ENCODE measurements at places on chromosomes 5 and 9.
A peak's percentile ranks its signal among the peaks of the same experiment; 100 is the strongest.

- H3K36me3 ChIP-seq: no peaks in the 10 kb centered on the region
- H3K27me3 ChIP-seq: no peaks in the 10 kb centered on the region
- peak overlapping the region; percentile 74 for H3K27ac ChIP-seq
- H3K4me3 ChIP-seq: no peak overlapping the region
- peaks cover 23% of the 10 kb centered on the region for H3K4me1 ChIP-seq
Measured at GRCh38 chr9:112034216-112034611, 137.6 kb downstream of the UGCG start.

- H3K4me1 ChIP-seq: no peaks in the 10 kb centered on the region
- DNase-seq: no peak
- H3K4me3 ChIP-seq: no peak overlapping the region
Measured at GRCh38 chr5:158265931-158266700, 407.2 kb upstream of the CLINT1 start.

DNA sequence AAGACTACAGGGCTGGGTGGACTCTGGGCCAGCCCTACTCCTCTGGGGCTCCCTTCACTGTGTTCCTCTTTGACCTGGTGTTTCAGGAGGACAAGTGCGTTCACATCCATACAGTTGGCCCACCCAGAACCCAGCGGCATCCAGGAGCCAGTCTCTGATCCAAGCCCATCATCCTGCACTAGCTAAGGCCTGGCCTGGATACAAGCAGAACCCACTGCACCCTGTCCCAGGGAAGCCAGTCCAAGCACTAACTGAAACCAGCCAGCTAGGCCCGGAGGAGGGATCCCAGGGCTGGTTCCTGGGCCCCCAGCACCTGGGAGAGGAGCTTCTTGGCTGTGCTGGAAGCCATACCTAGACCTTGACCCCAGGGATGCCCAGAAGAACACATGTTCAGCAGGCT is 4.1 kb upstream of the GBGT1 start:
- DNase-seq: no peak
- no peak overlapping the region for H3K4me3 ChIP-seq
- H3K27ac ChIP-seq: peak overlapping the region; percentile 72
- no peaks in the 10 kb centered on the region for H3K36me3 ChIP-seq
- no peaks in the 10 kb centered on the region for H3K27me3 ChIP-seq

GRCh38 chr9:76557674-76558225 is 98.8 kb downstream of the GCNT1 start:
- H3K27me3 ChIP-seq: no peaks in the 10 kb centered on the region
- no peaks in the 10 kb centered on the region for H3K4me1 ChIP-seq
- no peak for DNase-seq
- H3K4me3 ChIP-seq: no peak overlapping the region
- no peak overlapping the region for H3K27ac ChIP-seq

DNA sequence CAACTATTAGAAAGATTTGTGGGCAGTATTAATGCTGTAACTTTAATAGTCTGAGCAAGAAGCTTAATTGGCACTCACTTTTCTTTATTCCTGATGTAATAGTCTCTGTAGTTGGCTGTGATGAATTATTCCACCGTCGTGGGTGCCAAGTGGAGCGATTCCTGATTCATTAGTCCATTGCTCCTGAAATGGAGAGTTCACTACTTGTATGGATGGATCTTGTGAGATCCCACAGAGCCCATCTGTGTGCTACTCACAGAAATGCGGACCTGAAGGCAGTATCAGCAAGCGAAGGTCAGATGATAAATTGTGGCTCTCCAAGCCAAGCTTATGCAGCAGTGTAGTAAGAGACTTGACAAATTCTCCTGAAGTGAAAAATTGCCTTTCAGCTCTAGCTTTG is 212.2 kb downstream of the CHSY3 start:
- no peak overlapping the region for H3K4me3 ChIP-seq
- no peaks in the 10 kb centered on the region for H3K27me3 ChIP-seq

DNA sequence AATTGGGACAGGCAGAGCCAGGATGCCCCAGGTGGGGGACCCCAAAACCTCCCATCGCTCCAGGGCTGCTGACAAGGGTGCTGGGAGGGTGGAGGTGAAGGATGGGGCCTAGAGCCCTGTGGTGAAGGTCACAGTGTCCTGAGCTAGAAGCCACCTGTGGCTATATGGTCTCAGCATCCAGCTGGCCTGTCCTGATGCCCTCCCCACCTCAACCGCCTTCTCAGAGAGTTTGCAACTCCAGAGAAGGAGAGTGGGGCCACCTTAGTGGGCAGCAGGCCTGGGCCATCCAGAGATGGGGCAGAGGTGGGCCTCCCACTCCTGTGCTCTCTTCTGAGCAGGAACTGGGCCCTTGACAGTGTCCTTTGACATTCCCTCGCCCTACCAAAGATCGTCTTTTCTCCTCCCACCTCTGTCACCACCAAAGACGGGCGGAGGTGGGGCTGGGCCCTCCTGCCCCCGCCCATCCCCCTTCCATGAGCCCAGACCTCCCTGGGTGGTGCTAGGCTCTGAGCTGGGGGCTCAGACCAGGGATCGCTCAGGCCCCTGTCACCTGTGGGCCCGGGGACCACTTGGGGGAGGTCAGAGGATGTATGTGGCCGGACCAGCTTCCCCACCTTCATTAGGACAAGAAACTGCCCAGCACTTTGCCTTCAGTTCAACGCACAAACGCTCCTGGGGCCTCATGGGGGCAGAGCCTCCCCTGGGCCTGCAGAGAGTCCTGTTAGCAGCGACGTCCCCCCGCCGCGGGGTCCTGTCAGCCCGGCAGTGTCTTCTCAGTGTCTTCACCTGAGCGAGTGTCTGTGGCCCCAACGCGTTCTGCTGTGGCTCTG is 10.0 kb upstream of the DOLPP1 start:
- no peaks in the 10 kb centered on the region for H3K36me3 ChIP-seq
- no peak overlapping the region for H3K4me3 ChIP-seq
- no peaks in the 10 kb centered on the region for H3K4me1 ChIP-seq
- no peak for DNase-seq
- H3K27ac ChIP-seq: no peak overlapping the region
- no peaks in the 10 kb centered on the region for H3K27me3 ChIP-seq

- H3K36me3 ChIP-seq: no peaks in the 10 kb centered on the region
- H3K27ac ChIP-seq: no peak overlapping the region
- H3K27me3 ChIP-seq: no peaks in the 10 kb centered on the region
- no peak overlapping the region for H3K4me3 ChIP-seq
Measured at GRCh38 chr5:147305147-147305546, 70.3 kb downstream of the STK32A start.

DNA sequence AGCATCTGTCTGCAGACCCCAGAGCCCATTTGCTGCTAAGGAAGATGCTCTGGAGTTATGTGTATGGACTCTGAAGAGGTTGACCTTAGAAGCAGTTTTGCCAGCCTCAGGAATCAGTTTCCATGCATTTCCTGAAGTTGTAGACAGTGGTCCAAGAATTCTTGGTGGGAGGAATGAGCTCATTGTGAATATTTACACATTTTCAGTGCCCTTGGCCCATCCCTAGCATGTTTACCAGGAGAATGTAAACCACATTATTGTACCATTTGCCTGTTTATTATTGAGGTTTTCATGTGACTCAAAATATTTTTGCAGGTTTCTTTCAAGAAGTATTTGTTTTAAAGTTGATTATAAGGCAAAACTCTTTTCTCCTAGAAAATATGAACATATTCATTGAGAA is 93.8 kb downstream of the NXNL2 start:
- no peak overlapping the region for H3K4me3 ChIP-seq
- no peaks in the 10 kb centered on the region for H3K4me1 ChIP-seq
- H3K27me3 ChIP-seq: no peaks in the 10 kb centered on the region
- no peak for DNase-seq
- no peak overlapping the region for H3K27ac ChIP-seq
